Suprapubic skin (tissue), 4 donors: ENCODE measurements at places on chromosomes 2 and 18.

GRCh38 chr2:99451686-99452085 is 38.1 kb downstream of the REV1 start:
- no peak for DNase-seq

DNA sequence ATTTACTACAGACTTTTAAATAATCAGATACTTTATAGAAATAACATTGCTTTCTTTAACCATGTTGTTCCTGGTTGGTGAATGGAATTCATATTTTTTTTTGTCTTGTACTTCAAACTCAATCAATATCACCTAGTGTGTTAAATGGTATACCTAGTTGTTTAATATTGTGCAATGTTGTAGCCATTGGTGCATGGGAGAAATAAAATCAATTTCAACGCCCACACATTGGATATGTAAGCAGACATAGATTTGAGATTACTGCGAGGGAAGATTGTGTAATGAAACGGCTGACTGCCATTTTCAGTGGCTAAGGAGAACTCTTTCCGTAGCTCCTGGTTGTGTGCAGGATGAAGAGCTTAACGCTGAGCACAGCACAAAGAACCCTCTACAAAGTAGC is 626.1 kb downstream of the TMEM182 start:
- no peak for DNase-seq

- DNase-seq = no peak
Measured at GRCh38 chr18:31943878-31944816, 1.2 kb upstream of the TRAPPC8 start.

DNA sequence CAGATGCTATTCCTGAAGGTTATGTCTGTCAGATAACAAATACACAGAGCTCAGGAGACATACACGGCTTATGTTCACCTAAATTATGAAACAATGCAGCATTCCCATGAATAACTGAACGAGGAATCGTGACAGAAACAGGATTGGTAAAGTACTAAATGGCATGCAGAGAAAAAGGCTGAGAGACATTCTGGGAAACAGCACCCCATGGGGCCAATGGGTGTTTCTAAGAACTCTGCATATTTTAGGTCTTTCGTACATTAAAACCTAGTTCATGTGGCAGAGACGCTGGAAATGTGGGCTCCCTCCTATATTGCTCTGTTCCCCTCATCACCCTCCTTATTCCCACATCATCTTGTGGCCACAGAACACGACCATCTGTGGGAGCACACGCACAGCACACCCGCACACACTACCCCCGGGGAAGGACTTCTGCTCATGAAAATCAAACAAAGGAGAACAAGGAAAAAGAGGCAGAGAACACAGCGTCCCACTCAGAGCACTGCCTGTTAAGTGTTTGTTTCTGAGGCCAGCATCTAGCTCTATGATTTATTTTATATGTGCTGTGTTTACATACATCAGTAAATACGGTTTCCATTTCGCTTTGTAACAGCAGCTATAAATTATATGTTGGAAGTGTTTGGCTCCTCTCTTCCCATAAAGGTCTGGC is 143.6 kb downstream of the AFF3 start:
- no peak for DNase-seq

DNA sequence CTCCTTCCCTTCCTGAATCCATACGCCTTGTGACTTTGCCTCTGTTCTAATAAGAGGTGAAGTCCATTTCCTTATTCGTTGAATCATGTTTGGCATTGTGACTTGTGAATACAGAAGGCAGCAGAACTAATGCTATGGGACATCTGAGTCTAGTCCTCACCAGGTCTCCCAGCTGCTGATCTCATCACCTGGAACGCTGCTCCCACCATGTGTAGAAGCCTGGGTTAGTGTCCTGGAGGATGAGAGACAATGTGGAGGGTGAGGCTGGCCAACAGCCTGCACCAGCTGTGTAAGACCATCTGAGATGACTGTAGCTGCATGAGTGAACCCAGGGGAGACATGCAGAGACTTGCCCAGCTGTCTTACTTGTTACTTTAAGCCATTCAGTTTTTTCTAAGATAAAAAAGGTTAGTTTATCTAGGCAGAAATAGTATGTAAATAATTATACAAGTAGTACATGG is 3.5 kb upstream of the HAAO start:
- no peak for DNase-seq

DNA sequence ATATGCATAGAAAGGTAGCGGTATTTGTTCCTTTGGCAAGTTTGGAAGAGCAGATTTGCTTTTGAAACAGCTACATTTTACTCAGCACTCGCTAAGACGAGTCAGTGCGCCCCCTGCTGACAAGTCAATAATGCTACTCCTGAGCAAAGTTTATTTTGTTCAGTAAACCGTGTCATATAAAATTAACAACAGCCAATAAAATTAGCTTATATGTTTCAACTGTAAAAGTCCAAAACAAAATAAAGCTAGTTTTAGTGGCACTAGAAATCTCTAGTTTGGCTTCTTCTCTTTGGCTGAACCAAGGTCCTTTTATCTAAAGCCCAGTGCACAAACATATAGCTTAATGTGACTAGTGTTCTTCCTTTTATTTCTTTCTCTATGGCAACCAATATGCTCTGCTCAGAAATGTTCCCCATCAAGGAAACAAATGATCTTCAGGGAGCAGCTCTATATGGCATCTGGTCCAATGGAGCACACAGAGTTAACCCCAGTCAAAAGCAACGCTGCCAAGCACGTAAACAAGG is 4.2 kb upstream of the POU3F3 start:
- no peak for DNase-seq

DNA sequence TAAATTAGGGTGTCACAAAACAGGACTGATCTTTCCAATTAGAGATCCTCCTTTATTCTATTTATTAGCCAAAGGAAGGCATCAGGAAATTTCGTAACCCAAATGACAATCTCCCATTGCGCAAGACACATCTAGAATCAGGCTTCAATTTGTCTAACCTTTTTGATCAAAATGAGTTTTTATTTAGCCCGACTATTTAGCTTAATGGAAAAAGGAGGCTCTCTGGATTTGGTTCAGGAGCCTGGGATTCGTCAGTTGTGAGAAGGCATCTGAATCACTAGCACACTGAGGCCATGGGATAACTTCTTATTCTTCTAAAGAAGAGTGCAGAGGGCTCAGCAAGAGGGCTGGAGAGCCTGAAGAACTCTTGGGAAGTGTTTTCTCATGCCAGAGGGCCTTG is 332.1 kb upstream of the ETAA1 start:
- no peak for DNase-seq

DNA sequence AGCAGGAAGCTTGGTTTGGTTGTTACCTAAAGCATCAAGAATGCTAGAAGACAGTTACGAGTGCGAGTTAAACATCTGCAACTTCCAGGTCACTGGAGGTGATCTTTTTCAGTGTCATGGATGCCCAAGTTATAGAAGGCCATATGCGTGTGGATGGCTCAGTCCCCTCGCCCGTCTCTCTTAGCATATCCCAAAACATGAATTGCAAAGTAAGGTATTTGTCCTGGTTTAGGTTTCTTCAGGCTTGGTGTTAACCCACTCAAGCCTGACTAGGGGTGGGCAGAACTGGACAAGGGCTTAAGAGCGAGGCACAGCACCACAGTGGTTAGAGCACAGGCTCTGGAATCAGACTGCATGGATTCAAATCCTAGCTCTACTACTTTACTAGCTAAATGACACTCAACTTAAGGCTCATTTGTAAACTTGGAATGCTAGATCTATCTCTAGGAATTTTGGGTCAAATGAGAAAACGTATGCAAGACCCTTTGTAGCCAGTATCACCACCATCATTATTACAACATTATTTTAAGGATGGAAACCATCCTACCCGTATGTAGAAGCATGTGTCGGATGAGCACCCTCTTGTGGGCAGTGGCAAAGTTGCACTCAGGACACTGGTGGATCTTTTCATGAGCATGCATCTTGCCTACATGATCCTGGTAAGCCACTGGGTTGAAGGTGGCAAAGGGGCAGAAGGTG is 11.2 kb downstream of the ZNF142 start:
- no peak for DNase-seq

DNA sequence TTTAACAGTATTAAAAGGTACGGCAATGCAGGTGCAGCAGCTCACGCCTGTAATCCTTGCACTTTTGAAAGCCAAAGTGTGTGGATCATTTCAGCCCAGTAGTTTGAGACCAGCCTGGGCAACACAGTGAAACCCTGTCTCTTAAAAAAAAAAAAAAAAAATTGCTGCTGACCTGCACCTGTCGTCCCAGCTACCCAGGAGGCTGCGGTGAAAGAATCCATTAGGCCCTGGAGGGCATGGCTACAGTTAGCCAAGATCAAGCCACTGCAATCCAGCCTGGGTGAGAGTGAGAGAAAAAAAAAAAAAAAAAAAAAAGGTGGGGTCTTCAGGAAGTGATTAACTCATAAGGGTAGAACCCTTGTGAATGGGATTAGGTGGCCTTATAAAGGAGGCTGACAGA is 12.8 kb downstream of the CUL3 start:
- no peak for DNase-seq

GRCh38 chr2:181363164-181363563 is 94.0 kb upstream of the ITGA4 start:
- no peak for DNase-seq

GRCh38 chr2:237181844-237182243 is 96.2 kb downstream of the COPS8 start:
- no peak for DNase-seq

DNA sequence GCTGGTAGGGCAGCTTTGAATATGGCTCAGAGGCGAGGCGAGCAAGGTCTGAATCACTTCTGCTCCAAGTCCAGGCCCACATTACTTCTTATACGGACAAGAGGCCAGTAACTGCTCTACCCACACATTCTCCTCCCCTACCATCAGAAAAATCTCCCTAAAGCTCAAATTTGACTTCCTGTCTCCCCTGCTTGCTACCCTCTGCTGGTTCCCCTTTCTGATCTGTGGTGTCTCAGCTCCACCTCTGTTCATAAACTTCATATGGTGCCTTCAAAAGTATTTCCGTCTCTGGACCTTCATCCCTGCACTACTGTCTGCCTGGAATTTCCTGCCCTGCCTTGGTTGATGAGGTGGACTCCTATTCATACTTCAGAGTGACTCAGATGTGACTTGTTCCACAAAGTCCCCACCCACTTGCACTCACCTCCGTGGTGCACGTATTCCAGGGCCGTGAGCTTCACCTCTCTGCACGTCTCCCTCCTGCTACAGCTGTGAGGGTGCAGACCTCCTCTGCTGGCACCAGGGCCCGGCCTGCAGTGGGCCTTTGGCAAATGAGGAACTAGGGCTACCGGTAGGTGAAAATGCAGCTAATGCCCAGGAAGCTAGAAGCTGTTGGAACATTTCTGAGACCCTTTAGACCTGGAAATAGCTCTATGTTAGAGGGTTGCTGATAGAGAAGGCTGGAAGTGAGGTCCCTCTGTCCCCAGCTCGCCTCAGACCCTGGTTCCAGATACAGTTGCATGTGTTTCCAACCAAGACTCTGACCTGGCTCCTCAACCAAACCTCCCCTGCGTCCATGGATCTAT is 24.6 kb upstream of the KCMF1 start:
- DNase-seq = no peak

GRCh38 chr2:237474931-237475703 is 11.9 kb upstream of the MLPH start:
- DNase-seq = peak; percentile 91

DNA sequence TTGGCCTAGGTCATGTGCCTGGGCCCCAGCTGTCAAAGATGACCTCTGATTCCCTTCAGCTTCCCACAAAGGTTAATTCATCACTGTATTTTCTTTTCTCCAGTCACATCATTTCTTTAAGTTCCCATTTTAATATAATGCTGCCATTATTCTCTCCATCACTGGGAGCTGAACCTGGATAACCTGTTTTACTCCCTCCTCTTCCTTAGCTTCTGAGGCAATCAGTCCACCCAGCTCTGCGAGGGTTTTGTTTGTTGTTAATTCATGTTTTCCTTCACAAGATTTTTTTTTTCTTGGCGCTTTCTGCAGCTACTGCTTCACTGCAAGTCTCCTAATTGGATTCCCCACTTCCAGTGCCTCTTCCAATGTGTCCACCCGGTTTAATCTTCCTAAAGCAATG is 5.1 kb upstream of the EML4 start:
- no peak for DNase-seq

DNA sequence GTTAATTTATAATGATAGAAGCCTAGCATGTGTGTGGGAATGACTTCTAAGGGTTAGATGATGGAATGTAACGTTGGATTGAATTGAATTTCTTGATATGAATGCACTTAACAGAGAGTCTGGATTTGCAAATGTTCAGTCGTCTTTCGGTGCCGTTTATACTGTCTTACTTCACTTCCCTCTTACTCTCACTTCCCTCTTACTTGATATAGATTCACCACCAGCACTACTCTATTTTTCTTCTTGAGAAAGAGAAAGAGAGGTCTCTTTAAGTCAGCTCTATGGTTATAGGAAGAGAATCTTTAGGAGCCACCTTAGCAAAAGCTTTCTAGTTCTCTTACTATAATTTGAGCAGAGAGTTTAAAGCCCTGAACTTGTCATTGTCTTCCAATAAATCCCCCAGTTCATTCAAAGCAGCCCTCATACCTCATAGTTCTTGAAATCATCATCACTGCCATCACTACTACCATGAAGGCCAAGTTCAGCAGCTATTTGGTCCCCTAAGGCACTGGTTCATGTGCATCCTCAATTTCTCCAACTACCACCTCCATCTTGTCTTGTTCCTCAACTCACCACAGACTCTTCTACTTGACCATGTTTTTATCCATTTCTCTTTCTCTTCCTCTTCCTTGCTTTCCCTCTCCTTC is 501.7 kb upstream of the TCF4 start:
- no peak for DNase-seq

GRCh38 chr2:164655750-164656149 is 34.5 kb upstream of the GRB14 start:
- no peak for DNase-seq

DNA sequence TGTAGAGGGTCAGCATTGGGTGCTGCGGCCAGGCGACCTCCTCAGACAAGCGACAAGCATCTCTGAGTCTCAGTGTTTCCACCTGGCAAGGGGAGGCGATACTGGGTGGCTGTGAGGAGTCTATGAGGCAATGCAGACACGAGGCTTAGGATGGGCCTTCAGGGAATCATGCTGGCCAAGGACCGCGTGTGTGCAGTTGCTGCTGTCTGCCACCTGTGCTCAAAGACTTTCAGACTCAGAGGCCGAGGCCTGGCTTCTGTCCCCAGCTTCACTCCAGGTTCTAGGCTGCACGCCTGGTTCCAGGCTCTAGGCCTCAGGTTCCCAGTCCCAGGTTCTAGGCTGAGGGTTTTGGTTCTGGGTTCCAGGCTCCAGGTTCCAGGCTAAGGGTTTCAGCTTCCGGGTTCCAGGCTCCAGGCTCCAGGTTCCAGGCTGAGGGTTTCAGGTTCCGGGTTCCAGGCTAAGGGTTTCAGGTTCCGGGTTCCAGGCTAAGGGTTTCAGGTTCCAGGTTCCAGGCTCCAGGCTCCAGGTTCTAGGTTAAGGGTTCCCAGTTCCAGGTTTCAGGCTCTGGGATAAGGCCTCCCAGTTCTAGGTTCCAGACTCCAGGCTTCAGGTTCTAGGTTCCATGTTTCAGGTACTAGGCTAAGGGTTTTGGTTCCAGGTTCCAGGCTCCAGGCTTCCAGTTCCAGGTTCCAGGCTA is 14.8 kb downstream of the LRRFIP1 start:
- peak; percentile 62 for DNase-seq

DNA sequence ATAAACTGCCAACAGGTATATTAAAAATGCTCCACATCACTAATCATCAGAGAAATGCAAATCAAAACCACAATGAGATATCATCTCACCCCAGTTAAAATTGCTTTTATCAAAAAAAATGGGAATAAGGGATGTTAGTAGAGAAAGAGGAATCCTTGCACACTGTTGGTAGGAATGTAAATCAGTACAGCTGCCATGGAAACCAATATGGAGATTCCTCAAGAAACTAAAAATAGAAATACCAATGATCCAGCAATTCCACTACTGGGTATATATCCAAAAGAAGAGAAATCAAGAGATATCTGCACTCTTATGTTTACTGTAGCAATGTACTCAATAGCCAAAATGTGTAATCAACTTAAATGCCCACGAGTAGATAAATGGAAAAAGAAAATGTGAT is 40.6 kb downstream of the ZRANB3 start:
- no peak for DNase-seq
